ENCODE measurements at places on chromosomes 16 and 17.

GRCh38 chr17:8555062-8555461, 75.5 kb downstream of the MYH10 start:
- DNase-seq = no peak

- DNase-seq = no peak
Measured at GRCh38 chr17:2975469-2975958, 87.9 kb downstream of the OR1D5 start.

GRCh38 chr17:7684851-7685532, 2.3 kb downstream of the TP53 start:
- DNase-seq = no peak

GRCh38 chr16:28524681-28525171, 14.0 kb downstream of the NUPR1 start:
- no peak for DNase-seq

DNA sequence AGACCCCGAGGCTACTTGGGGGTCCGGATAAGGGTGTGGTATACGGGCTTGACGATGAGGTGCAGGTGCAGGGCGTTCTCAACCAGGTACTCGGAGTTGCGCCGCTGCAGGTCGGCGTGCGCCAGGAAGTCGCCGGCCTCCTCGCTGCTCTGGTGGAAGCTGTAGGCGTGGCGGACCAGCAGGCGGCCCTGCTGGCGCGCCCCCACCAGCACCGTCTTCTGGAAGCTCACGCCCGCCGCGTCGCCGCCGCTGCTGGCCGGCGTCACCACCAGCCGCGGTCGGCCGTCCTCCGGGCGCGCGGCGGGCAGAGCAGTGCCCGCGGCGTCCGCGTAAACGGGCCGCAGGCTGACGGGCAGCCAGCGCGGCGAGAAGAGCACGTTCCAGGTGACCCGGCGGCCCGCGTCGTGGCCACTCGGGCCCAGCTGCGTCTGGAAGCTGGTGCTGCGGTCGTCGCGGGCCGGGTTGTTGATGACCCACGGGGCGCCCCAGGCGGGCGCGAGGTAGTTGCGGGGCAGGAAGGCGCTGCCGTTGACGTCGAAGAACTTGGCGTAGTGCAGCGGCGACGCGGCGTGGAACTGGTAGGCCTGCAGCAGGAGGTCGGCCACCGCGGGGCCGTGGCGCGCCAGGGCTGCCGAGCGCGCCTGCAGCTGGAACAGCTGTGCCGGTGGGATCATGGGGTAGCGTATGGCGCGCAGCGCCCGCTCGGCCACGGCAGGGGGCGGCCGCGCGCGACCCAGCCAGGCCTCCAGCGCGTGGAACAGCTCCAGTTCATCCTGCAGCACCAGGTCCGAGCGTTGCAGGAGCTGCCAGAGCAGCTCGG, 4.8 kb downstream of the BTBD17 start:
- DNase-seq = no peak

DNA sequence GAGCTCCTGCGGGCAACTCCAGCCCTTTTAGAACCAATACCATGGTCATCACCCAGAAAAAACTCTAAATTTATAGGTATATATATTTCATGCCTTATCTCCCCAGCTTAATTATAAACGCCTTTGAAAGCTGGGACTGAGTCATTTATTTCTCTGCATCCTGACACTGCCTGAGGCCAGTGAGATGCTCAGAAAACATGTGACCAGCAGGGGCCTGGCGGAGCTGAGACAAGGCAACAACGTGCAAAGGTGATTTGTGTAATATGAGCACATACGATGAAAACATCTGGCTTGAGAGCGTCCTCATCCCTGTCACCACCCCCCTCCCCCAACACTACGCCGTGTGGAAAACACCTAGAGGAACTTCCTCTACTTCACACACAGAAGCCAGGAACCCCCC, 22.7 kb downstream of the NXN start:
- DNase-seq = no peak

- DNase-seq = no peak
Measured at GRCh38 chr16:72410492-72410891, 238.5 kb upstream of the PMFBP1 start.

GRCh38 chr17:17325228-17325627, 22.1 kb downstream of the NT5M start:
- no peak for DNase-seq

DNA sequence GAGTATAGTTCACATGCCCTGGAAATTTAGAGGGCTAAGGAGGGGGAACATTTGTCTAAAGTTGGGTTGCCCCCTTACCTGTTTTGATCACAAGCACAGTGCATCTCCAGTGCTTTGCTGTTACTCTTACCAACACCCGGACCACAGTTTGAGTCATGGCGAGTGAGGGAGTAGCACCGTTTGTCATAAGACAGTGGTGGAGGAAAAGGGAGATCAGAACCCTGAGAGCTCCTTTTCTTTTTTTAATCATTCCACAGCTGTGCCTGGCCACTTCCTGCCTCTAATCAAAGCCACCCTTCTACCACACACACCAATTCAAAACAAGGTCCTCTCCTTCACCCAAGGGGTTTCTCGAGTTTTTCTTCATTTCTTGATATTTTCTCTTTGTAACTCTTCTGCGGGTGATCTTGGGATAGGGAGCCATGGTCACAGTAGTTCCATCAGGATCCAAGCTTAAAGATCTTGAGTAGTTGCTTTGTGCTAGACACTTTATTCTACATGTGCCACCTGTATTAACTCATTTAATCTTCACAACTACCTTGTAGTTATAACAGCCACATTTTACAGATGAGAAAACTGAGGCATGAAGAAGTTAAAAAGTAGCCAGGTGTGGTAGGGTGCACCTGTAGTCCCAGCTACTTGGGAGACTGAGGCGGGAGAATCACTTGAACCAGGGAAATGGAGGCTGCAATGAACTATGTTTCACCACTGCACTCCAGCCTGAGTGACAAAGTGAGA, 5.0 kb upstream of the MYL4 start:
- DNase-seq = no peak
